ENCODE measurements at places on chromosomes 1 and 21. TPM values are rescaled to one million over a fixed set of nuclear protein-coding genes. Genes with fewer than 3 reads are reported as not detected.

GRCh38 chr1:182229921-182230491 is 161.6 kb downstream of the GLUL start:
- no peak for DNase-seq

TMEM240 gene
- total RNA-seq = 0.46 TPM

DNA sequence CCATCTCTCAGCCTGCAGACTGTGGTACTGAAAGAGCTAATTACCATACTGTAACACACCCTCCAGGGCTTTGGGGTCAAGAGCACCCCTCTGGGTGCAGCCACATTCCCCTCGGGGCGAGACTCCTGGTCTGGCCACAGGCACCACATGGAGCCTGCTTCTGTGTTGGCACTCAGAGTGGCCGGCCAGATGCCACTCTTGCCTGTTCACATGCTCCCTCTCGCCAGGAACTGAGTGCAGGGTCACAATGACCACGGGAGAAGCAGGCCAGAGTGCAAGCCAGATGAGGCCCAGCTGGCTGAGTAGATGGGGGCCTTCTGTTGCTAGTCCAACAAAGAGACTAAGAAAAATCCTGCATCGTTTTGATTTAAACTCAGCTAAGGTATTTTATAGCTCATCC is 864.0 kb downstream of the KCNT2 start:
- no peak for DNase-seq

GRCh38 chr1:119865627-119866026 is 30.7 kb downstream of the ADAM30 start:
- DNase-seq = no peak

GUCA2B gene
- total RNA-seq = not detected

Data from activated CD4-positive, alpha-beta T cell treated with anti-CD3 and anti-CD28 coated beads for 36 hours (primary cell).